NCI-H2081 (cell line): ENCODE measurements at places on chromosomes 13 and 19.
A peak's percentile ranks its signal among the peaks of the same experiment; 100 is the strongest.

GRCh38 chr19:44770550-44771257 is 7.0 kb upstream of the CBLC start:
- peak; percentile 89 for DNase-seq

DNA sequence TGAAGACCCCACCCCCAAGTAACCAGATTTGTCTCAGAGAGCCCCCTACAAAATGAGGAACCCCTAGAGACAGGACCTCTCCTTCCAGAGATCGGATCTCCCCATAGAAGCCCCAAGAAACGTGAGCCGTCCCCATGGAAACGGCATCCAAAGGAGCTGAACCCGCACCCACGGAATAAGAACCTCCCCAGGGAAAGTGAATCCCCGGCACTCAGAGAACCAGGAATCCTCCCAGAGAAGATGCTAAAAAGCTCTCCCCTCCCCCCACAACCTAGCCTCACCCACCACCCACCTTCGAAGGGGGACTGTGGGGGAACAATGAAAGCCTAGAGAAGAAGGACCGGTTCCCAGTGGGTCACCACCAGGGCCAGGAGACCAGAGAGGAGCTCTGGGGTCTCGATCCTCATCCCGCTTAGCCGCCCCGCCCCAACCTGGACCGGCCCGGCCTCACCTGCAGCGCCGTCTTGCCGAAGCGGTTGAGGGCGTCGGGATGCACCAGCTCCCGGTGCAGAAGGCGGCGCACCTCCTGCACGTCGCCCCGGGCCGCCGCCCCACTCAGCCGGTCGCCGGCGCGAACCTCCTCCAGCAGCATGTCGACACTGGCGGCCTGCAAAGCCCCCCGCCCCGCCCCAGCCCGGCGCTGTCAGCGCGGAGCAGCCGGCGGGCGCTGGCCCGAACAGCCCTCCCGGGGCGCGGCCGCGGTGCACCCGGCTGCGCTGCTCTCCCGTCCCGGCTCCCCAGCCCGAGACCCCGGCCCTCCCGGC is 535 bp downstream of the CDKN2D start:
- no peak for DNase-seq

GRCh38 chr19:10074153-10074552 is 12.0 kb upstream of the SHFL start:
- DNase-seq: peak; percentile 65

- no peak for DNase-seq
These were observed 167.0 kb downstream of the NUFIP1 start for GRCh38 chr13:44822291-44822690.

GRCh38 chr13:23921451-23921888 is 24.2 kb upstream of the C1QTNF9B start:
- peak; percentile 40 for DNase-seq

DNA sequence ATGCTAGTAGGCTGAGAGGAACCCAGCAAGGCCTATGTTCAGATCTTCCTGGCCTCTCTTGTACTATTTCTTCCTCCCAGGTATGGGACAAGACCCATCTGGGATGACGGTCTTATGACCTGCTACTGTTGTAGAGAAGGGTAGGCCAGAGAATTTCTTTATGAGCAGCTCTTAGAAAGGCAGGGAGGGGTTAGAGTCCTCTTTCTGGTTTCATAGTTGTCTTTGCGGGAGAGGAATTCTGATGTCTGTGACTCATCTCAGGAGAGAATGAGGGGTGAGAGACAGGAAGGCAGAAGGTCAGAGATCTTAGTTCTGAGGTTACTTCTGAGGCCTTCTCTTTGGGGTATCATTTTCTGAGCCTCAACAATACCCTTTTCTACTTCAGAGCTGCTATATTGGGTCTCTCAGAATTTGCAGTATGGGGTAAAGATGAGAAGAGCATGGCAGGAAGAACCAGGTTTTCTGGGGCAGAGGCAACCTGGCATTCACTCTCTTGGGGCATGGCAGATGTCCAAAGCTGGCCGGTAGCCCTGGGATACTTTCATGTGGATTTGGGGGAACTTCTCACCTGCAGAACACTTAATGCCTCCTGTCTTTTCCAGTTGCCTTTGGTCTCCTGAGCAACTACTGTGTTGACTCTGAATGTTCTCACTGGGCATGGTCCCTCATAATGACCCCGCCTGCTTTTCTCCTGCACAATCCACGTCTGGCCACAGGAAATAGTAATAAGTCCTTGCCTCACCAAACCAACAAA is 154.4 kb downstream of the GGACT start:
- DNase-seq: no peak

- DNase-seq: no peak
These were observed 44.8 kb downstream of the KDM4B start for GRCh38 chr19:5013761-5014160.

DNA sequence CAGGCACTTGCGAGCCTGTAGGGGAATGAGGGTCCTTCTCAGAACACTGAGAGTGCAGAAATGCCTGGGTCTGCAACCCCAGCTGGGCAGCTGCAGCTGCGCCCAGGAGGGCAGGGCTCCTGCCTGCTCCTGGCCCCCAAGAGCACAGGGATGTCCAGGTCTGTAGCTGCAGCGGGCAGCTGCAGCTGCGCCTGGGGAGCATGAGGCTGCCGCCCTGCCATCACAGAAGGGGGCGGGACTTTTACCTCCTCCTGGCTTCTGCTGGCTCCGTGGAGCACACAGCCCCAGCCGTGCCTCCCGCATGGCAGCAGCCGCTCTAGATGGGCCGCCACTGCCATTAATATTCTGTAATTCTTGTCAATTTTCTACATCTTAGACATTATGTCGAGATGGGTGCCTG is 17.8 kb downstream of the CPB2 start:
- no peak for DNase-seq

DNA sequence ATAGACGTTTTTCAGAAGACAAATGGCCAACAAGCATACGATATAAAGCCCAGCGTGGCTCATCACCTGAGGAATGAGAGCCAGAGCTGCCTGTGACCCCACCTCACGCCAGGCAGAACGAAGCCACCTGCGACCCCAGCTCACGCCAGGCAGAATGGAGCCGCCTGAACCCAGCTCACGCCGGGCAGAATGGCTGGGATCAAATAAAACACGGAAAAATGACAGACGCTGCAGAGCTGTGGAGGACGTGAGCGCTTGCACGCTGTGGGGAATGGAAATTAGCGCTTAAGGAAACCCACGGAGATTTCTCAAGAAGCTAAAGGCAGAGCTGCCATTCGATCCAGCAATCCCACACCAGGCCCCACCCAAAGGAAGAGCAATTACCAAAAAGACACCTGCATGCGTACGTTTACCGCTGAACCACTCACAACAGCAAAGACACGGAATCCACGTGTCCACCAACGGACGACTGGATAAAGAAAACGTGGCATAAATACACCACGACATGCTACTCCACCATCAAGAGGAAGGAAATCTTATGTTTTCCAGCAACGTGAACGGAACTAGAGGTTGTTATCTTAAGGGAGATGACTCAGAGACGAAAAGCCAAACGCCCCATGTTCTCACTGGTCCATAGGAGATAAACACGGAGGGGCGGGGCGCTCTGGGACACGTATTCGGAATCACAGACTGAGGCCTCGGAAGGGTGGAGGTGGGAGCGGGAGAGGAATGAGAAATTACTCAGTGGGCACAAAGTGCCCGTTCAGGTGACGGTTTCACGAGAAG is 30.7 kb upstream of the C13orf46 start:
- no peak for DNase-seq

- DNase-seq: no peak
These were observed 262.6 kb upstream of the RXFP2 start for GRCh38 chr13:31476753-31477152.

- no peak for DNase-seq
These were observed 91.4 kb downstream of the RBM26 start for GRCh38 chr13:79314652-79315051.

DNA sequence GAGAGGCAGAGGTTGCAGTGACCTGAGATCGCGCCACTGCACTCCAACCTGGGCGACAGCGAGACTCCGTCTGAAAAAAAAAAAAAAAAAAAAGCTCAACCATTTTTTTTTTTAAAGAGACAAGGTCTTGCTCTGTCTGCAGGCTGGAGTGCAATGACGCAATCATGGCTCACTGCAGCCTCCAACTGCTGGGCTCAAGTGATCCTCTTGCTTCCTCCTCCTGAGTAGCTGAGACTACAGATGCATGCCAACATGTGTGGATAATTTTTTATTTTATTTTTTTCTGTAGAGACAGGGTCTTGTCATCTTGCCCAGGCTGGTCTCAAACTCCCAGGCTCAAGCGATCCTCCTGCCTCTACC is 10.3 kb downstream of the EHD2 start:
- DNase-seq: no peak

GRCh38 chr13:93249364-93250306 is 23.0 kb downstream of the GPC6 start:
- no peak for DNase-seq

GRCh38 chr19:9935506-9936325 is 599 bp downstream of the OLFM2 start:
- no peak for DNase-seq

GRCh38 chr13:90719461-90719860 is 628.0 kb upstream of the MIR17HG start:
- no peak for DNase-seq

DNA sequence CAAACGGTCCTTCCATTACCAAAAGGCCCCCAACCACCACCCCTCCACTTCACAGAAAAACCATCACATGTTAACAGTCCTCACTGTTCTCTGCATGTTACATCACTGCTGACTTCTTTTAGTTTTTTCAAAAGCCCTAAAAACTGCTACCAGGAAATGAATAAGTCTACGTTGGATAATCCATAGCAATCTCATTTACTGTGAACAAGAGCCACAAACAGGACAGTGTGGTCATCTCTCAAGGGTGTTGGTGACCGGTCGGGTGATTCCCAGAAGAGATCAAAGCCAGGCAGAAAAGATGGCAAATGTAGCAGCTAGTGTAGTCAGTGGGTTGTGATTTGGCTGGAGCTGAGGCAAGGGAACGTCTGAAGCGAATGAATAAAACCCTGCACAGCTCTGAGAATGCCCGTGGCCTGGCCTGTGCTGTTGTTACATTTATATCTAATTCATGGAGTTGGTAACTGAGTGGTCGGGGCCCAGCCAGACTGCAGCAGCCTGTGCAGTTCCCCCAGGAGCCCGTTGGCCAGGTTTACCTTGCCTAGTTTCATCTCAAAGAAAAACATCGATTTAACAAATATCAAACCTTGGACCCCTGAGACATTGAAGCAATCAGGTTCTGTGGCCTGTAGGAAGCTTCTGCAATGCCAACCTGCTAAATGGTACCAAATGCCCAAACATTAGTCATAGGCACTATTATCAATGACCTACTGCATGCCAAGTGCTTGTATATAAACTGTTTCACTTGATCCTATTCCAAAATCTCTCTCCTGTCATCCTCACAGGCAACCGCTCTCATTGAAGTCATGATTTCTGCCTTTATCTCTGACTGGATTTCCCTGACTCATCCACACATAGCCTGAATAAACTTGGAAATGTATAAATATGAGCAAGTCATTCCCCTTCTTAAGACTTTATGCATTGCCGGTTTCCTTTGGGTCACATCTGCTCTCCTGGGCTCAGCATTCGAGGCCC is 153.8 kb upstream of the SERP2 start:
- no peak for DNase-seq
